HepG2 (cell line): ENCODE measurements at places on chromosomes 6 and 20. TPM values are rescaled to one million over a fixed set of nuclear protein-coding genes. Genes with fewer than 3 reads are reported as not detected.

Gene TINAG
- total RNA-seq, result 0.15 TPM in 1 of 2 replicates, not detected in the other

Gene OR12D3
- total RNA-seq, result not detected in 2 replicates

Gene BPIFA1
- not detected in 2 replicates for total RNA-seq

Gene IL17A
- not detected in 2 replicates for total RNA-seq

Gene SNX21
- 9.3 and 12.8 TPM in 2 replicates for total RNA-seq

Gene ITPA
- 101 and 103 TPM in 2 replicates for total RNA-seq

Gene DEFB132
- not detected in 2 replicates for total RNA-seq

Gene TRAPPC3L
- not detected in 2 replicates for total RNA-seq

Gene SLC12A5
- total RNA-seq, result 5.3 and 5.4 TPM in 2 replicates

Gene CALHM4
- total RNA-seq, result not detected in 2 replicates

Gene CCN6
- total RNA-seq, result not detected in 2 replicates

Gene SYNDIG1
- total RNA-seq, result not detected in 2 replicates

Gene ELOVL5
- 43.9 and 72.4 TPM in 2 replicates for total RNA-seq

Gene TP53TG5
- not detected in 2 replicates for total RNA-seq
